GM19239 (cell line): ENCODE measurements at places on chromosomes 11 and 22.
A peak's percentile ranks its signal among the peaks of the same experiment; 100 is the strongest.

DNA sequence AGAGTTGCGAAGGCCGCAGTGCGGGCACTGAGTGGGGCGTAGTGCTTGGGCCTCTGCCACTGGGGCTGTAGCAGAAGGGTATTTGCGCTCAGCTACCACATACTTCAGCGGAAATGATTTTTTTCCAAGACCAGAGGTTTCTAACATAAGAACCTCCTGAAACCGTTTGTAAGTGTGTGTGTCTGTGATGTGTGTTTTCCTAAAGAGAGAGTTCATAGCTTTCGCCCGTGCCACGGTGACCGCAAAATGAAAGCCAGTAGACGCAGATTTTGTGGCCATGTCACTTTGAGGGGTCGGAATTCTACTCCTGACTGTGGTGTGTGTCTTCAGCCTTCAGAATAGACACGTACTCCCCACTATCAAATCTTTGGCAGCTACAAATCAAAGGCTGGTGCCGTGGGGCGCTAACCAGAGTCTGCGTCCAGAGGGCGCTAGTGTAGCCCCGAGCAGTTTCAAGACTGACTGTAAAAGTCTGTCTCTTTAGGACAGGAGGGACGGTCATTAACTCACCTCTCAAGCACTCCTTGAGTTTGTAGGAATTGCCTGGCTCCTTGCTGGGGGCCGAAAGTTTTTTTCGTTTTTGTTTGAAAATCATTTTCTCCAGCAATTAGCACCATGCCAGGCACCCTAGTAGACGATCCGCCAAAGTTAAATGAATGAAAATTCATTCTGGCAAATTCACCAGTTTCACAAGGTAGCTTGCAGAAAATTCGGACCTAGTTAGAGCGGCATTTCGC, 2.5 kb upstream of the CALCA start:
- DNase-seq, result no peak

GRCh38 chr11:93143186-93143585, 54.6 kb downstream of the SLC36A4 start:
- DNase-seq, result no peak

- peak; percentile 78 for DNase-seq
These were observed 9.9 kb upstream of the MICALL1 start for GRCh38 chr22:37896181-37896592.

GRCh38 chr11:58525037-58525614, 17.2 kb upstream of the OR5B21 start:
- DNase-seq, result peak; percentile 36

GRCh38 chr22:37328017-37328416, 45.7 kb downstream of the CYTH4 start:
- DNase-seq, result no peak

- DNase-seq, result no peak
These were observed 29.6 kb downstream of the MARK2 start for GRCh38 chr11:63868399-63869064.

DNA sequence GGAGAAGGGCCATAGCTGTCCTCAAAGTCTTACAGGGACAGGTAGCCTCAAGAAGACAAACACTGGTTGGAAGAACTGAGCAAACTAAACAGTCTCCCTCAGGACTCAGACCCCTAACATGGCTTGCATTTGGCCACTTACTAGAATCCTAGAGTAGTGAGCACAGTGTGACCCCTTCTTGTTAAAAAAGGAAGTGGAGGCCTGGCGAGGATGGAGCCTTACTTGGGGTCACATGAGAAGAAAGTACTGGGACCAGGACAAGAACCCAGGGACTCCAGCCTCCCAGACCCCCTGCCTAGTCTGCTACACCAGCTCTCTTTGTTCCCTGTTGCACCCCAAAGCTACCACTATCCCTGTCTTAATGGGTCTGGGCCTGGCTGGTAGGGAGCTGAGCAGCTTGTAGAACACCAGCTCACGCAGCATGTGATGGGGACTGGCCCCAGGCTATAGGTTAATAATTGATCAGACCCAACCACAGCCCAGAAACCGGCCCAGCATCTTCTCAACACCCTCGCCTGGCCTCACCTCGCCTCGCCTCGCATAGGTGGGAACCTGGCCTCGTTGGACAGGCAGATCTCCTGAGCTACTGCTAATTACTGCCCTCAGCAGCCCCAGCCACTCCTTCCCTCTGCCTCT, 17.6 kb downstream of the DGAT2 start:
- DNase-seq, result peak; percentile 85

GRCh38 chr11:133402551-133402950, 129.8 kb downstream of the OPCML start:
- no peak for DNase-seq

DNA sequence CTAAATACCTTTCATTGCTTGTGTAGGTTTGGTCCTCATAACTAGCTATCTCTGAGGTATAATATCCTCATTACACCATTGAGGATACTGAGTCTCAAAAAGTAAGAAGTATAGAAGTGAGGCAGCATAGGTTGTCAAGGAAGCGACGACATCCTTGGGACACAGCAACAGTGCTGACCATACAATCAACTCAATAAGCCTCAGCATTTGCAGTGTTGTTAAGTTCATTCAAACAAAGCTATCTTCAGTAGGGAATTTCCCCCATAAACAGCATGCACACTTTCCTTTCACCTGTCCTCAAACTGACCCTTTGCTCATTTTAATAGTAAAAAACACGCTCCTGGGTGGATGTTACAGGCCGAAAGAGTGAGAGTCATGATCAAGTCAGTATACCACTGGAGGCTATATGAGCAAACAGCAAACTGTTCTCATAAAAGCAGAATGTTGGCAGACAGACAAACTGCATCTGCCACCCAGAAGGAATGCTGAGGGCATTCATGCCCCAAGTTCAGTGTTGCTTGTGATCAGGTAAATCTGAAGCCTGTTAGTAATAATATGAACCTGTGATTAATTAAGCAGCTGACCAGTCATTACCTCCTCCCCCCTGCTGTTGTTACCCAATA, 756.2 kb upstream of the TENM4 start:
- no peak for DNase-seq

DNA sequence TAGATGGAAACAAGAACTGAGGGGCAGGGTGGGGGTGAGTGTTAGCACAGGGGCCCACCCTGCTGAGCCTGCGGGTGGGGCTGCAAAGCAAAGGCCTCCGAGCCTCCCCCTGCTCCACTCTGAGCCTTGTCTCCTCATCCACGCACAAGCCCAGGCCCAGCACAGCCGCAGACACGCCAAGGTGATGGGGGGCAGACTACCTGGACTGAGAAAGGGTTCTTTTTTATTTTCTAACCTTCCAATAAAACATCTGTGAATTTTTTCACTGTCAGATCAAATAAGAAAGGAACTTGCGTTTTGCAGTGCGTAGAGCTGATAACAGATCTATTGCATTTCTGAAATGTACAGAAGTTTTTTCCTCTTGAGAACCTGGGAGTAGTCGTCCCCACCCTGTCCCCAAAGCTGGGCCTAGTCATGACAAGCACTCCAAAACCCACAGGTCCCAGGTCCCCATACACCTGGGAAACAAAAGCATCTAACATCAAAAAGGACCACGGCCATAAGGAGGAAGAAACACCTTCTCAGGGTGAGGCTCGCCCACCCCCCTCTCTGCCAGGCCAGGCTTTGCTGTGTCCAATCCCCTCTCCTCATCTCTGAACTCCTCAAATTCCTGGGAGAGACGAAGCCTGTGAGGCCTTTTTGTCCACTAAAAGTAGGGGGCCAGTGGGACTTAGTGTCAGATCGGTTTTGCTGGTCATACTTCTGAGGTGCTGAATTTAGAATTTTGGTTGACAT, 22.7 kb upstream of the CD5 start:
- no peak for DNase-seq

- no peak for DNase-seq
These were observed 4.2 kb upstream of the SYT8 start for GRCh38 chr11:1830322-1831223.

- DNase-seq, result no peak
These were observed 98.5 kb downstream of the CYP2R1 start for GRCh38 chr11:14793546-14793945.

GRCh38 chr11:8532475-8532874, 61.6 kb downstream of the STK33 start:
- peak; percentile 13 for DNase-seq

DNA sequence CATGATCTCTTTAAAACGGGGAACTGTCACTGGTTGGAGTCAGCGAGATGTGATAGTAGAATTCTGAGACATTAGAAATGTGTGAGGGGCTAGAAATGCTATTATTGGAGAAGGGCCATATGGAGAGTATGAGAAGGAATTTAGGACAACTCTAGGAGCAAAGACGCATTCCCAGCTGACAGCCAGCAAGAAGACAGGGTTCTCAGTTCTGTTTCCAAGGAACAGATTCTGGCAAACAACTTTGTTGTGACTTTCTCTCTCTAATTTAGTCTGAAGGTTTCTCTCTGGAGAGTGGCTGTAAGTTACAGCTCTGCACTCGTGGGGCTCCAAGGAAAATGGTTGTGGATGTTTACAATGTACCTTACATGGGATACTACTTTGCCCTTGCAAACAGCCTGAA, 876.3 kb downstream of the FAM181B start:
- no peak for DNase-seq

GRCh38 chr11:126800009-126800408, 200.6 kb downstream of the KIRREL3 start:
- no peak for DNase-seq

GRCh38 chr11:132586801-132587200, 945.5 kb downstream of the OPCML start:
- no peak for DNase-seq

- no peak for DNase-seq
These were observed 7.1 kb upstream of the VWA5A start for GRCh38 chr11:124108156-124108555.

DNA sequence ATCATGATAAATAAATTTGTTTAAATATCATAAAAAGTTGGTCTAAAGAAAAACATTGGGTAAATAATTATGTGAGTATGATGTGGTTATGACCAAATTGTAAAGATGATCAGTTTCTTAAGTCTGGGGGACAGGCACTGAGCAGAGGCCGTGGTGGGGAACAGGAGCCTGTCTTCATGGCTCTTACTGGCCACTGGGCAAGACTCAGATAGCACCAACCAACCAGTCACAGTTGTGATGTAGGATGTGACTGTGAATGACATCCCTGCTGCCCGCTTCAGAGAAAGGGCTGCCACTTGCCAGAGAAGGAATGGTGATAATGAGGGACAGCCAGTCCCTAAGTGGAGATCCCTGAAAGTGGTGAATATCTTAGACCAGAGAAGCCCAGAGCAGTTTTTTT, 7.0 kb downstream of the PTPRJ start:
- DNase-seq, result no peak

DNA sequence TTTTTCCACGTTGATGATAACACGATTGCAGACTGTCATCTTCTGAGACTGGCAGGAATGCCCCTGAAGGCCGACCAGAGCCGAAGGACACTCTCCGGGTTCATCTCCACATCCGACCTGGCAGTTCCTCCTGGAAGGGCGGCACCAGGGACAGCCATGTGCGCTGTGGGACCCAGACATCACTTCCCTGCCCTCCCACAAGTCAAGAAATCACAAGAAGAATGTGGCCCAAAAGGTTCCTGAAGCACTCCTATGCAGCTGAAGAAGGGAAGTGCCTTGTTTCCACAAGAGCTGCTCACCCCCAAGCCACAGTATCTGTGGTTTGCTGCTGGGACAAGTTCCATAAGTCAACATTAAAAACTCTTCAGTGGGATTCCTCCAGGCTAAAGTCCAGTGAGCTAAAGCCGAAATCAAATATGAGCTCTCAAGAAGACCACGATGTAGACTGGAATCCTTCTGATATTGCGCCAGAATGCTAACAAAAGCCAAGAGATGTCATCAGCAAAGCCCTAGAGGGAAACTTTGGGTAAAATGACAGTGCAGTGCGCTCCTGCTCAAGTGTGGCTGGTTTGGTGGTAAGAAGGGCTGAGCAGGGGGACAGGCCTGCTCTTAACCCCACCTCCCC, 21.2 kb downstream of the PACSIN2 start:
- no peak for DNase-seq

DNA sequence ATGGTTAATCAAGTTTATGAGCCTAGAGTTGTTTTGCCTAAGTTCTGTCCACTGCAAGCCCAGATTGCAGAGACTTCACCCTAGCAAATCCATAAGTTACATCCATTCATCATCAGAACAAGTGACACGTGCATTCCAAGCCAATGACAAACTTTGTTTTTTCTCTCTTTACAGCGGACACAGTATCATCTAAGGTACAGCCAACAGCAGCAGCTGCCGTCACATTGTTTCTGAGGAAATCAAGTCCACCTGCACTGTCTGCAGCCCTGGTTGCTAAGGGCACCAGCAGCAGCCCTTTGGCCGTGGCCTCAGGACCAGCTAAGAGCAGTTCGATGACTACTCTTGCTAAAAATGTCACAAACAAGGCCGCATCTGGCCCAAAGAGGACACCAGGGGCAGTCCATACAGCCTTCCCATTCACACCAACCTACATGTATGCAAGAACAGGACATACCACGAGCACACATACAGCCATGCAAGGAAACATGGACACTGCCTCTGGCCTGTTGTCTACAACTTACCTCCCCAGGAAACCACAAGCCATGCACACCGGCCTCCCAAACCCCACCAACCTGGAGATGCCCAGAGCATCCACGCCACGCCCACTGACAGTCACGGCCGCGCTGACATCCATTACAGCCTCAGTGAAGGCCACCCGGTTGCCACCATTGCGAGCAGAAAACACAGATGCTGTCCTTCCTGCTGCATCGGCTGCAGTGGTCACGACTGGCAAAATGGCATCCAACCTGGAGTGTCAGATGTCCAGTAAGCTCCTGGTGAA, 155.8 kb downstream of the C11orf91 start:
- no peak for DNase-seq

- DNase-seq, result no peak
These were observed 10.3 kb upstream of the CCDC86 start for GRCh38 chr11:60831501-60832079.

GRCh38 chr11:5928271-5928670, 13.8 kb upstream of the OR56A3 start:
- no peak for DNase-seq

GRCh38 chr22:28466399-28466798, 213.2 kb downstream of the TTC28 start:
- DNase-seq, result no peak

- no peak for DNase-seq
These were observed 6.0 kb downstream of the DDX25 start for GRCh38 chr11:125910226-125910849.

- no peak for DNase-seq
These were observed 7.3 kb upstream of the SLC22A9 start for GRCh38 chr11:63362196-63362793.
